ENCODE measurements at places on chromosomes 5 and 9. TPM values are rescaled to one million over a fixed set of nuclear protein-coding genes. Genes with fewer than 3 reads are reported as not detected.

The CRB2 gene
- not detected for total RNA-seq

The CBY3 gene
- not detected for total RNA-seq

The OGN gene
- not detected for total RNA-seq

The SLC27A4 gene
- 23.3 TPM for total RNA-seq

The PKD2L2 gene
- not detected for total RNA-seq

The NINJ1 gene
- 34.8 TPM for total RNA-seq

The PCDHB13 gene
- 1.3 TPM for total RNA-seq

The CLTA gene
- total RNA-seq = 248 TPM

The PLEKHG4B gene
- total RNA-seq = 0.03 TPM

The EIF4E1B gene
- total RNA-seq = not detected

The ORM1 gene
- not detected for total RNA-seq

The PCDHGC4 gene
- 0.22 TPM for total RNA-seq

The ORM2 gene
- total RNA-seq = not detected

The CNTFR gene
- not detected for total RNA-seq

The C9orf153 gene
- total RNA-seq = not detected

Data from SJSA1 (cell line).